ENCODE measurements at places on chromosomes 5 and 9.

DNA sequence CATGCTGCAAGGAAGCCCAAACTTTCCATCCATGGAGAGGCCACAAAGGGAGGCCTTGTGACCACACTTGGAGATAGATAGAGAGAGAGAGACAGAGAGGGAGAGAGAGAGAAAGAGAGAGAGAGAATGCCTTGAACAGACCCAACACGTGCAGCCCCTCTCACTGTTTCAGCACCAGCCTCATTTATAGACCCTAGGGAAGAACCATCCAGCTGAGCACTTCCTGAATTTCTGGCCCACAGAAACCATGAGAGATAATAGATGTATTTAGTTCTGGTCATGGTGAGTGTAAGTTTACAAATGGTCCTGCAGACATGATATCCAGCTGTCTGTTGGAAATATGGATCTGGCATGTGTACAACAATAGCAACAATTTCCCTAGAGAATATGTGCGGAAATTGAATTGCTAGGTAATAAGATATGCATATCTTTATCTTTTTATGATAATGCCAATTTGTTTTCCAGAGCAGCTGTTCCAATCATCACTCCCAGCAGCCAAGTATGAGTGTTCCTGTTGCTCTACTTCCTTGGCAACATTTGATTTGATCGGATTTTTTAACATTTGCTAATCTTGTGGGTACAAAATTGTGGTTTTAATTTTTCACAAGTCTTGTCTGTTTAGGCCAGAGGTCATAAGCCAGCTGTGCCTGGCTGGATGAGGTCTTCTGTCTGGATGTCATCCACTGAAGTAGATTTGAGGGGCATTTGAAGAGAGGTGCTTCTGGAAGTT lies 217.3 kb upstream of the IL12B start:
- DNase-seq = no peak

DNA sequence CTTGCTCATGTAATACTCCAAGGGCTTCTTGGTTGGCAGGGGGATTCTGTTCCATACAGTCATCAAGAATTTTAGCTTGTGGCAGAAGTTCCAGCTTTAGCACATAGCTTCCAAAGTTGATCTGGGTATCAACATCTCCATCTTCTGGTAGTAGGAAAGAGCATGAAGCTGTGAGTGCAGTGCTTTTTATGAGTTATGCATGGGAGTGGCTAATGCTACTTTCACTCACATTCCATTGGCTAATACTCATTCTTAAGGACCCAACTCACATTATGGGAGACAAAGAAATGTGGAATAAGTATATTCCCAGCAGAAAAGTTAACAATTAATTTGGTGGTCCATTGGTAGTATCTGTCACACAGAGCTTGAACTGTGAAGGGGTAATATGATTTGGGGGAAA lies 194.2 kb upstream of the CHD1 start:
- no peak for DNase-seq

GRCh38 chr9:112586599-112587155 lies 100.0 kb downstream of the KIAA1958 start:
- no peak for DNase-seq

DNA sequence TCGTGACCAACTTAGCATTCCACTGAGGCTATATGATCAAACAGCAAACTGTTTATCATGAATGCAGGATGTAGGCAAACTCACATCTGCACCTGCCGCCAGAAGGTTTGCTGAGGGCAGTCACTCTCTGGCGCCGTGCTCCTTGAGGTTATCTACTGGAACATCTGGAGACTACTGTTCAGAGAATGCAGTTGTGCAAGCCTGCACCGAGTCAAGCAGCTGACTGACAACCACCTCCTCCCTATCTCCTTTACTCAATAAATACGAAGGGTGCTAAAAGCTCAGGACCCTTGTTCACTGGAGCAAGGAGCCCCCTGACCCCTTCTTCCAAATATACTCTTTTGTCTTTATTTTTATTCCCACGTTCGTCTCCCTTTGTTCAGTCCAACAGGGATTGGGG lies 27.1 kb downstream of the CCDC125 start:
- no peak for DNase-seq

- no peak for DNase-seq
These were observed 58.6 kb downstream of the ENC1 start for GRCh38 chr5:74581988-74582365.

- no peak for DNase-seq
These were observed 728 bp upstream of the SLC1A1 start for GRCh38 chr9:4489562-4489918.
